ENCODE measurements at places on chromosomes 2 and 18. TPM values are rescaled to one million over a fixed set of nuclear protein-coding genes. Genes with fewer than 3 reads are reported as not detected.

The MAB21L4 gene
- 1.3 TPM for polyA plus RNA-seq

The SIX3 gene
- not detected for polyA plus RNA-seq

The CAVIN2 gene
- polyA plus RNA-seq: 40.6 TPM

The ICA1L gene
- 22.6 TPM for polyA plus RNA-seq

The LAMA1 gene
- polyA plus RNA-seq: 100 TPM

The DHRS9 gene
- polyA plus RNA-seq: 0.27 TPM
